ENCODE measurements at places on chromosomes 5 and 9.

GRCh38 chr5:145463634-145464033 is 371.5 kb downstream of the PRELID2 start:
- DNase-seq = no peak

- DNase-seq = no peak
These were observed 41.3 kb downstream of the AP3B1 start for GRCh38 chr5:78253201-78253600.

DNA sequence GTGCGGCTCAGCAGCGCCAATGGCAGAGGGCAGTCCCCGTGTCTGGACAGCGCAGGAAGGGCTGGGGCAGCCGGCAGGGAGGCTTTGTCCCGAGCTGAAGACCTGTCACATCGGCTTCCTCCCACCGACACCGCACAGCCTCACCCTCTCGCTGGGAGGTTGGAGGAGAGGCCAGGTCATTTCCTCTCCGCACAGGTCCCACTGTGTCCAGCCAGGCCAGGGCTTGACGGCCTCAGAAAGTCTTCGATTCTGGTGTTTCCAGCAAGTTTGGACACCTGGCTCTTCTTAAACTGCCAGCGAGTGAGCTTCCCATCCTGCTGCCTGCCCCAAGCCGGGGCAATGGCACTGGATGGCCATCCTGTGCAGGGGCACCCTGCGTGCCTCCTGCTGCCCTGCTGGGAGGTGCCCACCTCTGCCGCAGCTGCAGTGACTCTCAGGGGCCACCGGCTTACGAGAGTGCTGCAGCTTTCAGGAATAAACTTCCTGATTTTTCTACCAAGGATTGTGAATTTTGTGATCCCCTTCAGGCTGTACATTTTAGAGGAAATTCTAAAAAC is 33.9 kb downstream of the AHRR start:
- DNase-seq = no peak

- peak; percentile 62 for DNase-seq
These were observed 116.9 kb downstream of the ARRDC3 start for GRCh38 chr5:91266184-91266705.

- no peak for DNase-seq
These were observed 83.7 kb upstream of the IL12B start for GRCh38 chr5:159414021-159414420.

DNA sequence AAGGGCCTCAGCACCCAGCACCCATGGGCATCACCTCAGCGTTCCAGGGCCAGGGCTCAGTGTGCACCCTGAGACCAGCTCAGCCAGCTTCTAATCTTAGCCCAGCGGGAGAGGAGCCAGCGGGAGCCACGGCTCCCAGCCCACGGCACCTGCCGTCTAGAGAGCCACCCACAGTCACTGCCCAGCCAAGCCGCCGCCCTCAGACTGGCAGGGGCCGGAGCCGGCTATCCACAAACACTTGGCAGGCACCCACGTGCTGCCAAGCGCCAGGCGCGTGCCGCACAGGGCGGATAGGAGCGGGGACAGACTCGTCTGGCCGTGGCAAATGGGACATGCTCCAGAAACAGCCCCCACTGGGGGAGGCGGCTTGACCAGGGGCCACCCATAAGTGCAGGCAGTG is 18.6 kb downstream of the BRD3 start:
- DNase-seq = no peak

DNA sequence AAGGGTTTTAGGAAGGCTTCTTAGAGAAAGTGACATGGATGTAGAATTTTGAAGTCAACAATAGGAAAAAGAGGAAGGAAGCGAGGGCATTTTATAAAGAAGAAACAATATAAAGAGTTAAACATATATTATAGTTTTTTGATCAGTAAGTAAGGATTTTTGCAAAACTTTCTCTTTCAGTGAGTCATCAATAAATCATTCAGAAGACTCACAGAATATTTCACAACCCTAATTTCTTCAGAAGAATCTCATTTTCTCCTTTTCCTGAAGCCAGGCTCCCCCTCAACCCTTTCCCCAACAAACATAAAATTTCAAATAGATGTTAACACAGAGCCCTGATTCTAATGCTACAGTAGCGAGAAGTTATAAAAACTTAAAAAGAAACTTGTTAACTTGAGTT is 4.3 kb upstream of the COX7C start:
- peak; percentile 3 for DNase-seq

- peak; percentile 98 for DNase-seq
These were observed 146.6 kb upstream of the TUT7 start for GRCh38 chr9:86500667-86501435.

DNA sequence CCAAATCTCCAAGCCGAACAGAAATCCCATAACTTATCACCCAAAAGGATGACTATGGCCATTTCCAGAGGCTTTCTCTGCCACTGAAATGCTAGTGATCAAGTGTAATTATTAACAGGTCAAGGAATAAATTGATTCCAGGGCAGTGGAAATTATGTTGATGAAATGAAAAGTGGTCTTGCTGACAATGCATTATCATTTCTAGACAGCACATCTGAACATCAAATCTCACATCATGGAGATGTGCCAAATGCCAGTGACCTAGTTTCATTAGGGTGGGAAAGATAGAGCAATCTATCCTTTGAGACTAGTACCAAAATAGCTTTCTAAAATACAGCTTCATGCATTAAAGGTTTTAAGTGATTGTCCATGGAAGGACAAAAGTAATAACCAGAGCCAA is 86.1 kb downstream of the AUH start:
- DNase-seq = no peak

DNA sequence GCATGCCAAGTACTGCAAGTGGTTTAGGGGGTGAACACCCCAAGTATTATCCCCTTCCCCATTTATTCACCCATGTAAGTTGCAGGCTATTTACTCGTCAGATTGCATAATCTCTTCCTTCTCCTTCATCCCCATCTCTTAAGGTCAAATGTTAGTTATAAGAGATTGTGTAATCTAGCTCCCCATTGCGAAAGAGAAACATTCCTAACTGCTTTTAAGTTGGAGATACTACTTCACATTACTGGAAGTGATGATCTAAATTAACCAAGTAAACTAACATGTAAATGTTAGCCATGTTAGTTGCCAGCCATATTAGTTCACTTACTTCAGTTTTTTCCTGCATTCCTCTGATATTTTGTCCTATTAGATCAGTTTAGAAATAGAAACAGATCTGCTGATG is 262.3 kb downstream of the TAF11L14 start:
- DNase-seq = peak; percentile 57

GRCh38 chr5:27172693-27173092 is 134.3 kb upstream of the CDH9 start:
- DNase-seq = no peak

DNA sequence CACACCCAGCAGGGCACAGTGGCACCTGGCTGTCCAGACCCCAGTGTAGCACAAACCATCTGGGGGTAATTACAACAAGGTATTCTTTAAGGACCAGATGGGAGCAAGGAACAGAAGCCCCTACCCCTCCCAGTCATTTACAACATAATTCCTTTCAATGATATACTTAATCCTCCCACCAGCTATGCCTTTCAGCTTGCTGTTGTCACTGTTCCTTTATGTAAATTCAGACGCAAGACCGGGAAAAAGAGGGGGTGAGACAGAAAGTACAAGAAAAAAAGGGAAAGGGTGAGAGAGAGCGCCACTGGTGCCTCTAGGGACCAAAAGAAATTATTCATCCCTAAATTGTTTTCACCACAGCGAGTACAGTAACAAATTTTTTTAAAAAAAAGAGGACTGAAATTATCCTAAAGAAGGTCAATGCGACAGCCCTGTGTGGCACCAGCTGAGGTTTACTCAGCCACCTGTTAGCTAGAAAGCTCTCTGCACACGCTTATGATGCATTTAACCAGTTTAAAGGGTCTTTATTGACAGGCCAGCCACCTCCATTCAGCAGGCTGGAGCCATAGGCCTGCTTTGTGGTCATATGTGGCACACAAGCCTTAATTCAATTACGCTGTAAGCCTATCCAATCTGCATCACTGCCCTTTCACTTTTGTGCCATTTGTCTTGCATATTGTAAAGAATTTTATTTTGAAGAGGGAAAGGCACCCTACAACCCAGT is 210.2 kb upstream of the ISL1 start:
- DNase-seq = no peak

GRCh38 chr5:43215073-43215631 is 23.1 kb downstream of the NIM1K start:
- DNase-seq = peak; percentile 19

DNA sequence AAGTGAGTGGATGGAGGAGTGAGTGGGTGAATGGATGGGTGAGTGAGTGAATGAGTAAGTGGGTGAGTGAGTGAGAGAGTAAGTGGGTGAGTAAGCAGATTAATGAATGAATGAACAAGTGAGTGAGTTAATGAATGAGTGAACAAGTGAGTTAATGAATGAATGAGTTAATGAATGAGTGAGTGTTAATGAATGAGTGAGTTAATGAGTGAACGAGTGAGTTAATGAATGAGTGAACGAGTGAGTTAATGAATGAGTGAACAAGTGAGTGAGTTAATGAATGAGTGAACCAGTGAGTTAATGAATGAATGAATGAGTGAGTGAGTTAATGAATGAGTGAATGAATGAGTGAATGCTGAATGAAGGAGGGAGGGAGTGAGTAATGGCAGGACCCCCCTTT is 26.4 kb downstream of the NKD2 start:
- no peak for DNase-seq

- DNase-seq = no peak
These were observed 632.6 kb upstream of the WWC1 start for GRCh38 chr5:167658889-167659288.

- DNase-seq = peak; percentile 3
These were observed 599 bp downstream of the KIAA1191 start for GRCh38 chr5:176360894-176361436.

- no peak for DNase-seq
These were observed 64.1 kb downstream of the SLC1A3 start for GRCh38 chr5:36670548-36670947.

DNA sequence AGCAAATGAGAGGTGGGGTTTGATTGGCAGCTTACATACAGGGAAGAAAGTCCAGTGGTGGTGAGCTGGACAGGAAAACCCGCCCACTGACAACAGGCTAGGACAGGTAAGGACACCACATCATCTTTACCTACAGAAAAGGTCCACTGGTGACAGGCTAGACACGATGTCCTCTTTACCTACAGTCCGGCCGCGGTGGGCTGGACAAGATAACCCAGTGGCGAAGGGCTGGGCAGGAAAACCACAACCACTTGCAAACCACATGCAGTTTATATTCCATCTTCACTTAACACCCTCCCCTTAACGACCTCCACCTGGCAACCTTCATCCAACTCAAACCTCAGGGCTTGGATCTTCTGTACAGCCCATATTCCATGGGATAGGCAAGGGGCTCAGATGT is 5.0 kb upstream of the NIPAL4 start:
- no peak for DNase-seq

GRCh38 chr5:134584662-134585061 is 48.0 kb downstream of the SAR1B start:
- no peak for DNase-seq

GRCh38 chr5:111756581-111757354 is at the start of gene NREP:
TSS of gene NREP (minus strand) at chr5:111757194. CDS start at chr5:111755772, 1,422 bp downstream.
- no peak for DNase-seq

DNA sequence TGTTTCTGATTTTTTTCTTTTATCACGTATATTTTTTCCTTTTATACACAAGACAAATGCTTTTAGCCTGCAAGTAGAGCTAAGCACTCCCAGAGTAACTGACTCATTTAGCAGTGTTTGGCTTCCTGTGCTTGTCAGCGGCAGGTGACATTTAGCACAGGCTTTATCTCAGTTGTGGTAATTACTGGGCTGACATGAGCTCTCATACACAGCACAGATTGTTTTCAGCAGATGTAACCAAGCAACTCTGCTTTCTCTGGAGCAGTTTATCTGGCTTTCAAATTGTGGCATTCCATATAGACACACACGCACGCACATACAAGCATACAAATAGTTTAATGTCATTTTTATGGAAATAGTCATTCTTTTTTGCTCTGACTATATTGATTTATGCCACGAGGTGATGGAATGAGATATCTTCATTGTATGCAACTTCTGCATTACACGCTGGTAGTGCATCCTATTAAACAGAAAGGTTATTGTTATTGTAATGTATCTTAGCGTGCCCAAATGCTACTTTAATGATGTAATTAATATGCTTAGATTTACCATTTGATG is 379.0 kb upstream of the GRAMD2B start:
- DNase-seq = peak; percentile 76

- no peak for DNase-seq
These were observed 123.1 kb downstream of the PAPPA start for GRCh38 chr9:116276651-116277121.

DNA sequence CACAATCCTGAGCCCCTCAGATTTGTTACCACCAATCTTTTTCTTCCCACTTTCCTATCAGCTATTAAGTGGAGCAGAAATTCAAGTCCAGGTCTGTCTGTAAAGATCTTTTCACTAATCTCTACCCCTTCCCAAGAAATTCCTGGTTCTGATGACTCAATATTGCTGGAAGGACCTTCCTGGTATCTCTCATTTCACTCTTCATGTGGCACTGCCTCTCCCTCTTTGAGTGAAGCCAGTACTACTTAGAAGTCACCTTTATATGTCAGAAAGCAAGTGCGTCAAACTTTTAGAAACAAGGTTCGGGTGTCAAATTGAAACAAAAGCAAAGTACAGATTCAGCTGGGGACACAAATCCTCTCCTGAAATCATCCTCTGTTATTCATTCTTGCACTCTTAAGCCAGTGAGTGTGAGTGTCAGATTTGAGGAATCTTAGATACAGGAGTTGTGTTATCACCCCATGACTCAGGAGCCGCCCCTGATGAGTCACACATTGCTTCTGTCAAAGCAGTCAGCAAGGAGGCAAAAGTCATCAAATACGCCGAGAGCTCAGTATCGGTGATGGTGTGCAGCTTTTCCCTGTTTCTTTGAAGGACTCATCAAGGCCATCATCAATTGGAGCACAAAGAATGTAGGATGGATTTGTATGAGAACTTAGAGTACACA is 313.0 kb downstream of the CETN3 start:
- peak; percentile 87 for DNase-seq

DNA sequence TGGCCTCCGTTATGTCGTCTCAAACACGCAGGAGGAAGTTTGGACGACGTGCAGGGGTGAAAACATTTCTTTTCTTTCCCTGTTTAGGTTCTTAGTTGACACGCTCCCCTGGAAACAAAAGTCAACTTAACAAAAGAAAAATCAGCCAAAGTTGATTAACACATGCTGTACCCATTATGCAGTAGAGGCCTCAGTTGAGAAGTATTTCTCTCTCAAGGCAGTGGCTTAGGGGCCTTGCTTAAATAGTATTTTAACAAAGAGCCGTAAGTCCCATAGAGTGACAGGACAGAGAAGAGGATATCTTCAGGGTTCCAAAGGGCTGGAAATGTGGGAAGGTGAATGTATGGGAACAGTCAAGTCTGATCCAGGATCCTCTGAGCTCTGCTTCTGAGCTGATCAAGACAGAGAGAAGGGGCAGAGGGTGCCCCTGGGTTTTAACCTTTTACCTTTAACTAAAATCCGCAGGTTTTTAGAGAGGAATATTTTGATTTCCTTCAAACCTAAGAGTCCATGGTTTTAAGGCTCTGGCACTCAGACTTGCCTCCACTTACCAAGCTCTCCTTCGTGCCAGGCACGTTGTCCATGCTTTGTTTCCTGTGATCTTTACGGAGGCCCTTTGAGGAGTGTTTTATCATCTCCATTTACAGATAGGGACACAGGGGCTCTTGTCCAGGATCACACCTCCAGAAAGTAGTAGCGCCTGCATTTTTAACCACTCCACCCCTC is 629 bp upstream of the CD74 start:
- DNase-seq = no peak

- DNase-seq = no peak
These were observed 99.4 kb upstream of the PTPN3 start for GRCh38 chr9:109597496-109597895.

Data from fibroblast of upper back skin (primary cell).